Activated CD4-positive, alpha-beta T cell treated with anti-CD3 and anti-CD28 coated beads, Interleukin-2, amount 50 U/mL, for 16 hours (primary cell): ENCODE measurements at places on chromosomes 6 and 20.

GRCh38 chr6:14713008-14713960 lies 532.6 kb upstream of the JARID2 start:
- no peak for DNase-seq

GRCh38 chr6:35856250-35856649 lies 51.1 kb downstream of the LHFPL5 start:
- DNase-seq = no peak

DNA sequence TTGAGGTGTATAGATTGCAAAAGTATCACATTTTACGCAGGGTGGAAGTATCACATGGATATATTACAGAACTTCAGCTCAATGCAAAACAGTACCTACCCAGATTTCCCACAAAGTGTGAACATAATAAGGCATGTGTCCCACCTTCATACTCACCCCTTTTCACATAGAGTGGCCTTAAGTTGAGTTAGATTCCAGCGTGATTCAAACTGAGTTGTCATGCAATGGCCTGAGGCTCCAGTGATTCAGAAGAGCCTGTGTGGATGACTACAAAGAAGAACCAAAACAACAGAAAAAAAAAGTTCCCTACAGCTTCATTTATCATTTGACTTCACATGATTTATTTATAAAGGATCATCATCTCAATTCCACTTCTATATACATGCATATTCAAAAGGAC lies 309.7 kb downstream of the SLC35F1 start:
- no peak for DNase-seq

- DNase-seq = no peak
Measured at GRCh38 chr6:1015825-1016224, 296.1 kb upstream of the FOXQ1 start.
